T-helper 2 cell treated with Interferon-gamma antibody and Interleukin-4, amounts not matched to agents 100 ng/mL and 5 ng/mL, for 36 hours (primary cell): ENCODE measurements at places on chromosomes 4 and X. TPM values are rescaled to one million over a fixed set of nuclear protein-coding genes. Genes with fewer than 3 reads are reported as not detected.

The REPS2 gene
- total RNA-seq, result 0.36 TPM in 1 of 2 replicates, not detected in the other

The P2RY4 gene
- total RNA-seq, result 0.20 and 0.34 TPM in 2 replicates

The FAM120C gene
- 11.8 and 12.0 TPM in 2 replicates for total RNA-seq

The ITGB1BP2 gene
- 5.6 and 7.8 TPM in 2 replicates for total RNA-seq

The PIR gene
- 5.8 and 6.2 TPM in 2 replicates for total RNA-seq

The TRPC3 gene
- 0.20 and 0.64 TPM in 2 replicates for total RNA-seq

The HHIP gene
- total RNA-seq, result not detected in 2 replicates

The ARHGEF38 gene
- total RNA-seq, result not detected in 2 replicates

The PRIMPOL gene
- total RNA-seq, result 17.7 and 21.2 TPM in 2 replicates

The MUC7 gene
- total RNA-seq, result not detected in 2 replicates

The GPC3 gene
- 0.45 and 0.59 TPM in 2 replicates for total RNA-seq

The XAGE2 gene
- not detected in 2 replicates for total RNA-seq

The SSX4 gene
- not detected in 2 replicates for total RNA-seq

The FGF13 gene
- total RNA-seq, result not detected in 2 replicates

The CCNG2 gene
- total RNA-seq, result 19.0 and 19.9 TPM in 2 replicates

The SOWAHD gene
- 2.2 and 2.3 TPM in 2 replicates for total RNA-seq

The IQSEC2 gene
- 0.20 and 0.55 TPM in 2 replicates for total RNA-seq

The MAGEA11 gene
- total RNA-seq, result not detected in 2 replicates

The FGA gene
- not detected in 2 replicates for total RNA-seq

The SPANXD gene
- not detected in 2 replicates for total RNA-seq

The PHKA1 gene
- total RNA-seq, result 3.0 and 3.3 TPM in 2 replicates

The SSX4B gene
- not detected in 2 replicates for total RNA-seq

The XPNPEP2 gene
- 0.48 and 0.82 TPM in 2 replicates for total RNA-seq

The SLC2A9 gene
- 3.1 and 3.2 TPM in 2 replicates for total RNA-seq

The TGIF2LX gene
- not detected in 2 replicates for total RNA-seq

The SLC10A4 gene
- total RNA-seq, result 0.14 TPM in 1 of 2 replicates, not detected in the other

The PROM1 gene
- not detected in 2 replicates for total RNA-seq

The PPP4R3C gene
- not detected in 2 replicates for total RNA-seq
